ENCODE measurements at places on chromosomes 7 and 10.
A peak's percentile ranks its signal among the peaks of the same experiment; 100 is the strongest.

DNA sequence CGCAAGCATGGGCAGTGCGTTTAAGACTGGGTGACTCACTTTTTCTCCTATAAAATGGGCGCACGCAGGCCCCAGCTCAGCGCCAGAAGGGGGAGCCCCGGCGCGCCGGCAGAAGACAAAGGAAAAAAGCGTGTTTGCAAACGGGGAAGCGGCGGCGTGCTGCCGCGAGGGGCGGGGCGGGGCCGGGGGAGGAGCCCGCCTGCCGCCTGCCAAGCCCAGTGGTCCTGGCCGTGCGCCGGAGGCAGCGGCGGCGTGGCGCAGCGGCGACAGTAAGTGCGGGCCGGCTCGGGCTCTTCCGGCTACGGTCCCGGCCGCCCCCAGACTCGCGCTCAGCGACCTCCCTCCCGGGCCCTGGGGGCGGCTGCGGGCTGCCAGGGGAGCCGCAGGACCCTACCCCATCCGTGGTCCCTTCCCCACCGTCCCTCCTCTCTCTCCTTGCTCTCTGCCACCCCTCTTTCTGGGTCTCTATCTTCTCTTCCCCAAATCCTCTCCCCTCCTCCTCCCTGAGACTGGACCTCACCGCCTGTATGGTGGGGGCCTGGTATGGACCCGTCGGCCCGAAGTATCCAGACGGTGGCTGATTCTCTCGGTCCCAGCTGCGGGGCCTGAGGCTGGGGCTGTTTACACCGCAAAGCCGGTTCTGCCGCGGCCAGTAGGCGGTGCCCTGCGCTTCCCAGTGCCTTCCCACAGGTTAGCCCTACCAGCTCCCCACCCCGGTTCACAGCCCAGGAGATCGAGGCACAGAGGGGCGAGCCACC lies at the start of gene SLC29A3:
Gene SLC29A3 (plus strand): TSS at position 218 of the 758 bp plus-strand sequence. CDS start 51 bp downstream, at position 269.
- no peaks in the 10 kb centered on the region for H3K27me3 ChIP-seq
- peak; percentile 85 for DNase-seq
- peaks cover 16% of the 10 kb centered on the region for H3K4me1 ChIP-seq
- H3K27ac ChIP-seq: peak within 1 kb of the TSS; percentile 80
- H3K36me3 ChIP-seq: no peaks in the 10 kb centered on the region

- H3K36me3 ChIP-seq: no peaks in the 10 kb centered on the region
- no peaks in the 10 kb centered on the region for H3K27me3 ChIP-seq
- H3K4me1 ChIP-seq: no peaks in the 10 kb centered on the region
- DNase-seq: no peak
- no peak overlapping the region for H3K27ac ChIP-seq
- H3K4me3 ChIP-seq: no peak overlapping the region
Observed at GRCh38 chr7:5872326-5872725, 8.3 kb upstream of the OCM start.

DNA sequence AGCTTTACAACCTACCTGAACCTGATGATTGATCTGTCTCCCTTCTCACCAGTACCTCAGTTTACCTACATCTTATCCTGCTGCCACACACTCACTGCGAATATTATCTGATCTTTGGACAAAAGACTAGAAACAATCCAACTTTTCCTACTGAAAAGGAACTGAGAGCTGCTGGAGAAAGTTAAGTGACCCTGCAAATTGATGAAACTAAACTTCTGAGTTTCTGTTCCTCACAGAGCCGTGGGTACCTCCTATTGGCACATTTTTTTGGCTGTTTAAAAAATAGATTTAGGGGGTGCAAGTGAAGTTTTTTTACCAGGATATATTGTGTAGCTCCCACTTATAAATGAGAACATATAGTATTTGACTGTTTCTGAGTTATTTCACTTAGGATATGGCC lies 66.0 kb upstream of the STARD3NL start:
- no peak for DNase-seq
- no peak overlapping the region for H3K27ac ChIP-seq
- H3K27me3 ChIP-seq: no peaks in the 10 kb centered on the region
- no peak overlapping the region for H3K4me3 ChIP-seq

- H3K36me3 ChIP-seq: no peaks in the 10 kb centered on the region
- H3K4me1 ChIP-seq: peaks cover 4% of the 10 kb centered on the region
- H3K4me3 ChIP-seq: no peak overlapping the region
Observed at GRCh38 chr7:90242369-90243168, 2.4 kb upstream of the CFAP69 start.

DNA sequence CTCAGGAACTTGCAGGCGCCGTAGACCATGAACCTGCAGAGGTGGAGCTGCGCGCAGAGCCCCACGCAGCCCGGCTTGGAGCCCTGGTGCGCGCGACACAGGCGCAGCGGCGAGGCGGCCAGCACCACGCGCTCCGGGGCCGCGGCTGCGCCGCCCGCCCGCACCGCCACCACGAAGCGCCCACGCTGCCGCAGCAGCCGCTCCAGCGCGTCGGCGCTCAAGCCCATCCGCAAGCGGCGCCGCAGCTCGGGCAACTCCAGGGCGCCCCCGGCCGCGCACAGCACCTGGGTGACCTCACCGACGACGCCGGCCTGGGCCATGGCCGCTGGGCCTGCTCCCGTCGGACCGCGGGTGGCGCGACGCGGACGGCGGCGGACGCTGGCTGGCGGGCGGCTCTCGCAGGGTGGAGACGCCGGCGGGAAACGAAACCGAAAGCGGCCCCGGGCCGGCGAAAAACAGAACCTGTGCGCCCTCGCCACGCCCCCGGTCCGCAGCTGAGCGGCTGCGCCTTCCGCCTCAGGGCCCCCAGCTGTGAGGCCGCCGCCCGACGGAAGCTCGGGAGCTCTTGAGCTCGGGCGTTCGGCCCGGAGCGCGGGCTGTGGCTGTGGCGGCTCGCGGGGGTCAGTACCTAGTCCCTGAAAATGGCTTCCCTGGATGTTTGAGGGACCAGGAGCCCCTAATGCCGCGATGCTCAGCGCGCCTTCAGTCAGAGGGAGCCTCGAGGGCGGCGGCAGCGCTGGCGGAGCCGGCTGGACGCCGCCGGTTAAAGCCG lies at the start of gene PARP12:
Gene PARP12 (minus strand): TSS at position 424 of the 772 bp plus-strand sequence. CDS start 104 bp downstream, at position 320.
- H3K4me1 ChIP-seq: peaks cover 22% of the 10 kb centered on the region
- peak; percentile 88 for DNase-seq

DNA sequence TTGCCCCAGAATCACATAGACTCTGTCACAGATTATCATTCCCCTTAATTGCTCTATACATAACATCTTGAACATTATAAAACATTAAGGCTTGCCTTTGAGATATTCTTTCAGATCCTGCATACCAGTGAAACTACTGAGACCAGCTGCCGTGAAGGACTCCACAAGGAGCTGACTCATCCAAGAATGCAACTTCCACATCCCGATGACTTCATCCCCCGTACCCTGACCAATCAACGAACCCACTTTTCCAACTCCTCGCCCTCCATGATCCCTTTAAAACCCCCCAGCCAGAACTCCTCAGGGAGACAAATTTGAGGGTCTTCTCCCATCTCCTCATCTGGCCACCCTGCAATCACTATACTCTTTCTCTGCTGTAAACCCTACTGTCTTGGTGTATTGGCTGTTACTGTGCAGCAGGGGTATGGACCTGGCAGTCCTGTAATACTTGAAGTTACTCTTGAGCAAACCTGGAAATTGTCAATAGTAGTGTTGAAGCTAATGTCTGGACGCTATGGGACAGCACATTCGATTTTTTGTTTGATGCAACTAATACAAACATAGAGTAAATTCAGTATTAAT lies 49.8 kb downstream of the HTR5A start:
- H3K27me3 ChIP-seq: no peaks in the 10 kb centered on the region
- H3K4me3 ChIP-seq: no peak overlapping the region
- no peak for DNase-seq
- no peaks in the 10 kb centered on the region for H3K4me1 ChIP-seq
- no peaks in the 10 kb centered on the region for H3K36me3 ChIP-seq
- no peak overlapping the region for H3K27ac ChIP-seq

- no peaks in the 10 kb centered on the region for H3K27me3 ChIP-seq
- H3K36me3 ChIP-seq: no peaks in the 10 kb centered on the region
- H3K4me3 ChIP-seq: no peak overlapping the region
- no peaks in the 10 kb centered on the region for H3K4me1 ChIP-seq
- no peak overlapping the region for H3K27ac ChIP-seq
- DNase-seq: no peak
Observed at GRCh38 chr10:3896161-3896560, 111.2 kb upstream of the KLF6 start.

DNA sequence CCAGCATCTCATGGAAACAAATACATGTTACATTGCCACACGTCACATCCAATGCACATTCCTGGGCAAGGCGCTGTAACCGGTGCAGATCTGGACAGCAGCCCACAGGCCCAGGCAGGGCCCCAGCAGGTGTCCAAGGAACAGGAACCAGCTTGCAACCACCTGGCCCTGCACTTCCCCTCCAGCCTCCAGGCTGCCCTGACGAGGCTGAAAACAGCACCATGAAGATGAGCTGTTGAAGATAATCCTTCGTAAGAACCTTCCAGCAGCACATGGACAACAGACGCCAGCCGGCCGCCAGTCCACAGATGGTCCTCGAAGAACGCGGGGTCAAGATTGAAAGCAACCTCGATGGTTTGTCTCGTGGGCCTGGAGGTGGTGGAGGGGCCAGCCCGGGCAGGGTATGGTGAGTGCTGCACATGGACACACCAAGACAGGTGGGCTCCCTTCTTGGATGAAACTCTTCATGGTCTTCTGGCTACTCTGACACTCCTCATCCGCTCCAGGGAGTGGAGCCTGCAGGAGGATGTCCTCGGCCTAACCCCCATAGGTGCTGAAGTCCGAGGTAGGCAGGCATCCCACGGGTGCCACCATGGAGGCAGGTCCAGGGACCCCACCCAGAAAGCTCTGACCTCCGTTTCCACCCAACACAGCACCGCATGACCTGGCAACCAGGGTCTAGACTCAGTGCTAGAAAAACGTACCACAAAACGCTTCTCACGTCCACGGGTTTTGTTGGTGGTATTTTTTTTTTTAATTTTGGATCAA lies 22.9 kb downstream of the PDGFA start:
- H3K4me3 ChIP-seq: no peak overlapping the region
- H3K27ac ChIP-seq: no peak overlapping the region
- H3K4me1 ChIP-seq: no peaks in the 10 kb centered on the region

GRCh38 chr7:131014906-131015656 lies 281.1 kb upstream of the KLF14 start:
- no peaks in the 10 kb centered on the region for H3K36me3 ChIP-seq
- no peaks in the 10 kb centered on the region for H3K27me3 ChIP-seq
- H3K4me3 ChIP-seq: no peak overlapping the region
- H3K27ac ChIP-seq: no peak overlapping the region
- peaks cover 37% of the 10 kb centered on the region for H3K4me1 ChIP-seq

GRCh38 chr10:121803611-121804010 lies 124.2 kb downstream of the ATE1 start:
- no peak overlapping the region for H3K4me3 ChIP-seq
- no peak for DNase-seq
- H3K36me3 ChIP-seq: no peaks in the 10 kb centered on the region
- no peaks in the 10 kb centered on the region for H3K4me1 ChIP-seq
- H3K27ac ChIP-seq: no peak overlapping the region

- no peak overlapping the region for H3K4me3 ChIP-seq
- H3K36me3 ChIP-seq: no peaks in the 10 kb centered on the region
- no peak overlapping the region for H3K27ac ChIP-seq
- peak; percentile 21 for DNase-seq
- no peaks in the 10 kb centered on the region for H3K4me1 ChIP-seq
- H3K27me3 ChIP-seq: no peaks in the 10 kb centered on the region
Observed at GRCh38 chr7:153567426-153567825, 484.8 kb upstream of the DPP6 start.

GRCh38 chr7:17593819-17594419 lies 295.5 kb downstream of the AHR start:
- no peak overlapping the region for H3K27ac ChIP-seq
- H3K4me3 ChIP-seq: no peak overlapping the region
- no peaks in the 10 kb centered on the region for H3K27me3 ChIP-seq
- H3K36me3 ChIP-seq: no peaks in the 10 kb centered on the region
- no peak for DNase-seq
- H3K4me1 ChIP-seq: no peaks in the 10 kb centered on the region

DNA sequence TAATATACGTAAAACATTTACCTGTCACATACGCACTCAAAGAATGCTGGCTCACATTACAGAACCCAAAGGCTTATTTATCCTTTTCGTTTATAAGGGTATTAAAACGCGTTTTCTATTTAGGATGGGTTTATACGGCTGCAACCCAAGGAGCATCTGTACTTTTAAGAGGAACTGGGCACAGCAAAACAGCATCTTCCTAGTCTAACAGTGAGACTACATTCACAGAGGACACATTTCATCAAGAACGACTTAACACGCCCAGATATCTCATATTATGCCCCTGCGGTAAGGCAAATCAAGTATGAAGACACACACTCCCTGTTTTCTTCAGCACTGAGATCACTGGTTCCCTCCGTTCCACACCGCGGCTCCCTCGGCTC lies 533 bp upstream of the DMTF1 start:
- H3K4me3 ChIP-seq: peak overlapping the region; percentile 83
- no peaks in the 10 kb centered on the region for H3K27me3 ChIP-seq
- H3K36me3 ChIP-seq: no peaks in the 10 kb centered on the region
- peaks cover 17% of the 10 kb centered on the region for H3K4me1 ChIP-seq

GRCh38 chr10:72563327-72563932 lies 62.4 kb downstream of the MICU1 start:
- no peaks in the 10 kb centered on the region for H3K27me3 ChIP-seq
- no peaks in the 10 kb centered on the region for H3K36me3 ChIP-seq
- H3K4me3 ChIP-seq: no peak overlapping the region
- DNase-seq: no peak
- no peak overlapping the region for H3K27ac ChIP-seq

- no peaks in the 10 kb centered on the region for H3K27me3 ChIP-seq
- no peak overlapping the region for H3K4me3 ChIP-seq
- H3K27ac ChIP-seq: no peak overlapping the region
- no peak for DNase-seq
Observed at GRCh38 chr7:77426521-77427051, 10.4 kb upstream of the GSAP start.

DNA sequence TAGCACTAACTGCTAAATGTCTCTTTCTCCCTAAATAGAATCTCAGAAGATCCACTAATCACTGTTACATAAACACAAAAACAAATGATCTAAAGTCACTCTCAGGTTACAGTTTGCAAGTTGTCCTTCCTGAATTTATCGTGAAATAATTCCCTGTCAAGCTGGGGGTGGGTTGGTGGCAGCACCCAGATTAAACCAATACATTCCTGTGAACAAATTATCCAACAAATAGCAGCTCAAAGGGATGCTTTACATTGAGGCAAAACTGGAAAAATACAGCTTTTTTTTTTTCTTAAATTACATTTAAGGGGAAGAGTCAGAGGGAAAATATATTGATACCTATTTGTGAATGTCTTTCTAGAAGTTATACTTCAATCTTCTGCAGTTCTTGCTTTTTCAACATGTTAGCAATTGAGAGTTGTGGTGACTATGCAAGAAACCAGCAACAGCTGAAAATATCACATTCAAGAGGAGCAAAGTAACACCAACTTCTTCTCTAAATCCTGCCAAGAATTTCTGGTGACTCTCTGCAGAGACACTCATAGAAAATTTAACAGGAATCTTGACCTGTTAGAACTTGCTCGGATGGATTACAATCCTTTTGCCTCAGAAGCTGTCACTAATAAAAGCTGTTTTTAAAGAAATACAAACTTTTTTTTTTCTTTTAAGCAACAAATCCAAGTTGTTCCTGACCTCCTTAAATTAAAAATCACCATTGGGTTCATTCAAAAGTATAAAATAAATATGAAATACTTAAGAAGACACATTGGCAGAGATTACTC lies 18.9 kb downstream of the LMOD2 start:
- no peak for DNase-seq
- no peaks in the 10 kb centered on the region for H3K27me3 ChIP-seq
- no peaks in the 10 kb centered on the region for H3K36me3 ChIP-seq
- no peak overlapping the region for H3K27ac ChIP-seq
- H3K4me1 ChIP-seq: no peaks in the 10 kb centered on the region

All from testis (tissue), 5 donors.